ENCODE measurements at places on chromosomes 12 and 14. TPM values are rescaled to one million over a fixed set of nuclear protein-coding genes. Genes with fewer than 3 reads are reported as not detected.
A peak's percentile ranks its signal among the peaks of the same experiment; 100 is the strongest.

Gene TMPRSS12
- total RNA-seq, result not detected

Gene MMP19
- 0.89 TPM for total RNA-seq

Gene GPR84
- total RNA-seq, result 0.65 TPM

Gene IKZF4
- 14.9 TPM for total RNA-seq

Gene MUCL1
- total RNA-seq, result not detected

Gene HCAR2
- total RNA-seq, result not detected

Gene AP4S1
- 10.2 TPM for total RNA-seq

Gene CTSG
- not detected for total RNA-seq

Gene SPX
- total RNA-seq, result 0.11 TPM

Gene IGF1
- 1.6 TPM for total RNA-seq

Gene TAS2R7
- not detected for total RNA-seq

GRCh38 chr12:77724367-77724957, 106.2 kb upstream of the NAV3 start:
- H3K27me3 ChIP-seq, result no peaks in the 10 kb centered on the region
- no peaks in the 10 kb centered on the region for H3K36me3 ChIP-seq
- DNase-seq, result no peak
- no peaks in the 10 kb centered on the region for H3K4me1 ChIP-seq
- H3K27ac ChIP-seq, result no peak overlapping the region
- H3K4me3 ChIP-seq, result no peak overlapping the region

DNA sequence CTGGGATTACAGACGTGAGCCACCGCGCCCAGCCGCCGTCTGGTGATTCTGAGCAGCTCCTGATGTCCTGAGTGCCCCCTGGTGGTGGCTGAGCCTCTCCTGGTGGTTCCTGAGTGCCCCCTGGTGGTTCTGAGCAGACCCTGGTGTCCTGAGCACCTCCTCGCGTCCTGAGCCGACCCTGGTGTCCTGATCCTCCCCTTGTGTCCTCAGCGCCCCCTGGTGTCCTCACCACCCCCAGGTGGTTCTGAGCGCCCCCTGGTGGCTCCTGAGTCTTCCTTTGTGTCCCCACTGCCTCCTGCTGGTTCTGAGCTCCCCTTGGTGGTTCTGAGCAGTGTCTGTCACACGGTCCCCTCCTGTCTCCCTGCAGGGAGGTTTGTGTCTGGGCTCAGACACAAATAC, 1304.9 kb downstream of the TMEM121 start:
- no peaks in the 10 kb centered on the region for H3K36me3 ChIP-seq
- peak; percentile 72 for DNase-seq
- H3K4me3 ChIP-seq, result no peak overlapping the region
- H3K27me3 ChIP-seq, result peaks cover 25% of the 10 kb centered on the region

- no peaks in the 10 kb centered on the region for H3K27me3 ChIP-seq
- no peak for DNase-seq
- no peaks in the 10 kb centered on the region for H3K36me3 ChIP-seq
- no peaks in the 10 kb centered on the region for H3K4me1 ChIP-seq
- no peak overlapping the region for H3K27ac ChIP-seq
Observed at GRCh38 chr12:41362510-41362909, 174.4 kb downstream of the PDZRN4 start.

DNA sequence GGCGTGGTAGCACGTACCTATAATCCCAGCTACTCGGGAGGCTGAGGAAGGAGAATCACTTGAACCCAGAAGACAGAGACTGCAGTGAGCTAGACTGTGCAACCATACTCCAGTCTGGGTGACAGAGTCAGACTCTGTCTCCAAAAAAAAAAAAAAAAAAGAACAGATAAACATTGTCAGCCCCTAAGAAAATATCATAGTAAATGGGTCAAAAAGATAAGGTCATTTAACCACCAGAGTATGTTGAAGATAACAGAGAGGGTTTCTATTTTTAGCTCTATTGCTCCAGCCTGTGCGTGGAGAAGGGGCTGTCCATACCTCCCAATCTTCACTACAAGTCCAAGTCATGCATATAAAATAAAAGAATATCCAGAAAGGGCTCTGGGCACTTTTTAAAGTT, 15.4 kb downstream of the LGMN start:
- peaks cover 7% of the 10 kb centered on the region for H3K36me3 ChIP-seq
- H3K4me3 ChIP-seq, result no peak overlapping the region
- no peak for DNase-seq
- peaks cover 37% of the 10 kb centered on the region for H3K27me3 ChIP-seq
- H3K4me1 ChIP-seq, result peaks cover 17% of the 10 kb centered on the region

GRCh38 chr12:49034286-49034622, 15.7 kb upstream of the PRKAG1 start:
- H3K27me3 ChIP-seq, result no peaks in the 10 kb centered on the region
- no peak overlapping the region for H3K27ac ChIP-seq
- DNase-seq, result no peak
- H3K4me1 ChIP-seq, result no peaks in the 10 kb centered on the region

GRCh38 chr12:88634008-88634407, 53.7 kb upstream of the KITLG start:
- DNase-seq, result no peak
- H3K27ac ChIP-seq, result no peak overlapping the region
- no peaks in the 10 kb centered on the region for H3K4me1 ChIP-seq
- H3K27me3 ChIP-seq, result no peaks in the 10 kb centered on the region

DNA sequence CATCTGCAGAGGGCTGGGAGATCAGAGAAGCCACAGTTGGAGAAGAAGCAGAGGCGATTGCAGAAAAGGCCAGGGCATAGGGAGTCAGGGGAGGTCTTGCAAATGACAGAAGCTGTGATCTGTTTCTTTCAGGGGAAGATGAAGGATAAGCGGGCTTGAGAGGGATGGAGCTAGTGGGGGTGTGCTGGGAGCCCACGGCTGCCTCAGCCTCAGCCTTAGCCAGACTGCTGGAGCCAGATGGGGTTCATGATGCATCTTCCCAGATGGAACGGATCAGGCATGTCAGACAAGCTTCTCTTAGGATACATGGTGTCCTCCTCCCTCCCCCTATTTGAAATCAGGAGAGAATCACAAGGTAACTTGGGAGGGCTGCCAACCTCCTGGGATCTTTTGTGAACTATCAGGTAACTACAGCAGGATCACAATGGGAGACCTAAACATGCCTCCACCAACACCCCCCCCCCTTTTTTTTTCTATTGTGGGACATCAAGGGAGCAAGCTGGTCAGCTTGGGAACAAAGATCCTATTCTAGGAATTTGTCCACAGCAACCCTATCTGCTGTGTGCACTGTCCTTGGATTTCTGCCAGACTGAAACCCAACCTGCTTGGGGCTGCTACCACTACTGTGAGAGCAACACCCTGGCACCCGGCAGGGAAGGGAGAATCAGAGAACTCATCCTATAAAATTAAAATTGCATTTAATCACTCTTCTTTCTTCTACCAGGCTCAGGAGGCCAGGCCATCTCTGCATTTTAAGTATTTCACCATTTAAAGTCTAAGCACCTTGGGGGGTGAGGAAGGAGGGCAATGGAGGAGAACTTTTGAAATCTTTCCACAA, 10.7 kb upstream of the ATP2A2 start:
- DNase-seq, result no peak
- H3K4me3 ChIP-seq, result no peak overlapping the region
- no peaks in the 10 kb centered on the region for H3K36me3 ChIP-seq
- H3K27ac ChIP-seq, result no peak overlapping the region
- no peaks in the 10 kb centered on the region for H3K4me1 ChIP-seq

DNA sequence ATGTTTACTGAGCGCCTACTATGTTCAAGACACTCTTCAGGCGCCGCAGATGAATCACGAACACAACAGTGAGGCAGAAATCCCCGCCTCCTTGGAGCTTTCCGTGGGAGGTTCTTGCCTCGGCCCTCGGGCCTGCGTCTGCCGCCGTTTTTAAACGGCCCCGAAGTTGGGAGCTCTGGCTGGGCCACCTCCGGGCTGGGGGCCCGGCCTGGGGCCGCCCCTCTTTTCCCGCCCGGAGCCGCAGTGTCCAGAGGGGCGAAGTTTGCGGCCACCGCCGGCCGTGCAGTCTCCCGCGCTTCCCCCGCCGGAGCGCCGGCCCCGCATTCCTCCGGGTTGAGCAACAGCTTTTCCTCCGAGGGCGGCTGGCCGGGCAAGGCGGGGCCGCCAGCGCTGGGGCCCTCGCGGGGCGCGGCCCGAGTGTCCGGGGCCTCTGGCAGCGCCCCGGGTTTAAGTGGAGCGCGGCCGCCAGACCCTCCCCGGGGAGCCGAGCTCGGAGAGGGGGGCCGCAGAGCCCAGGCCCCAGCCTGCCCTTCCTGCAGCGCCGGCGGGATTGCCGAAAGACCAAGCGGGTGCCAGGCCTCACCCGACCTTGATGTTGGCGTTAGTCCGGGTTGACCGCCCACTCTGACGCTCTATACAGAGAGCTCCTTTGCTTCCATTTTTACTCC, 18.7 kb upstream of the CTDSP2 start:
- peak; percentile 56 for DNase-seq
- H3K36me3 ChIP-seq, result no peaks in the 10 kb centered on the region
- peaks cover 15% of the 10 kb centered on the region for H3K27me3 ChIP-seq
- peaks cover 8% of the 10 kb centered on the region for H3K4me1 ChIP-seq

- H3K4me3 ChIP-seq, result no peak overlapping the region
- H3K4me1 ChIP-seq, result no peaks in the 10 kb centered on the region
- no peak overlapping the region for H3K27ac ChIP-seq
- H3K36me3 ChIP-seq, result peaks cover 1% of the 10 kb centered on the region
- peaks cover 2% of the 10 kb centered on the region for H3K27me3 ChIP-seq
Observed at GRCh38 chr12:95396849-95397468, 77.0 kb upstream of the METAP2 start.

GRCh38 chr14:46048127-46048526, 603.5 kb downstream of the RPL10L start:
- no peaks in the 10 kb centered on the region for H3K36me3 ChIP-seq
- H3K27me3 ChIP-seq, result no peaks in the 10 kb centered on the region
- DNase-seq, result no peak
- H3K4me3 ChIP-seq, result no peak overlapping the region
- no peaks in the 10 kb centered on the region for H3K4me1 ChIP-seq

GRCh38 chr12:94260717-94261116, 112.3 kb downstream of the PLXNC1 start:
- DNase-seq, result no peak
- H3K27me3 ChIP-seq, result no peaks in the 10 kb centered on the region
- no peak overlapping the region for H3K4me3 ChIP-seq
- H3K36me3 ChIP-seq, result peaks cover 61% of the 10 kb centered on the region
- H3K4me1 ChIP-seq, result peaks cover 31% of the 10 kb centered on the region

GRCh38 chr12:89817501-89818226, 109.0 kb upstream of the ATP2B1 start:
- no peaks in the 10 kb centered on the region for H3K27me3 ChIP-seq
- no peaks in the 10 kb centered on the region for H3K4me1 ChIP-seq
- no peak for DNase-seq
- no peak overlapping the region for H3K27ac ChIP-seq

- no peak for DNase-seq
- peaks cover 5% of the 10 kb centered on the region for H3K36me3 ChIP-seq
- H3K27ac ChIP-seq, result no peak overlapping the region
- no peaks in the 10 kb centered on the region for H3K4me1 ChIP-seq
- H3K4me3 ChIP-seq, result no peak overlapping the region
- peaks cover 7% of the 10 kb centered on the region for H3K27me3 ChIP-seq
Observed at GRCh38 chr14:21791749-21792148, 118.1 kb upstream of the OR4E1 start.

DNA sequence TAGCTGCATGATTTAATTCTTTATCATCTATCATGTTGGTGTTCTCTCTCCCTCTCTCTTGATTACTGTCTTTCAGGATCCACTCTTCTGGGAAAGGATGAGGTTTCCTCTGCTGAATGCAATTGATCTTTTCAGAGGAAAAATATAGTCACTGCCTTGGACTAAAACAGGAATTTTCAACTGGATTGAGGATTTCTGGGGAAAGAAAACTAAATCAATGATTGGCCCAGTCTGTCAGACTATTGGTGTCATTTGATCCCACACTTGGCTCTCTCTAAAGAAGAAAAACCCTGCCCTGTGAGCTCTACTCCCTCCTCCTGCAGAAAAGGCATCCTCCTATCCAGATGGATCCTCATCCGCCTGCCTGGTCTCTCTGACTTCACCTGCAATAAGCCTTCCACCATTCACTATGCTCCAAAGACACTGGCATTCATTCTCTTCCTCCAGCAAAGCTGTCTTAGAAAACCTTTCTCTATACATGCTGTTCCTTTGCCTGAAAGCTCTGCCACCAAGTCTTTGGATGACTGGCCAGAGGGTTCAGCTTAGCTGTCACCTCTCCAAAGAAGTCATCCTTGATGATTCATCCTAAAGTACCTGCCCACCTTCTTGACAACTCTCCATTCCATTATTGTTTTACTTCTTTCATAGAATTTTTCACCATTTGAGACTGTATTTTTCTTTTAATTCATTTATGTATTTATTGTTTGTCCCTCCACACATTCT, 127.7 kb upstream of the CAND1 start:
- peaks cover 3% of the 10 kb centered on the region for H3K4me1 ChIP-seq
- peaks cover 2% of the 10 kb centered on the region for H3K36me3 ChIP-seq
- no peak for DNase-seq

DNA sequence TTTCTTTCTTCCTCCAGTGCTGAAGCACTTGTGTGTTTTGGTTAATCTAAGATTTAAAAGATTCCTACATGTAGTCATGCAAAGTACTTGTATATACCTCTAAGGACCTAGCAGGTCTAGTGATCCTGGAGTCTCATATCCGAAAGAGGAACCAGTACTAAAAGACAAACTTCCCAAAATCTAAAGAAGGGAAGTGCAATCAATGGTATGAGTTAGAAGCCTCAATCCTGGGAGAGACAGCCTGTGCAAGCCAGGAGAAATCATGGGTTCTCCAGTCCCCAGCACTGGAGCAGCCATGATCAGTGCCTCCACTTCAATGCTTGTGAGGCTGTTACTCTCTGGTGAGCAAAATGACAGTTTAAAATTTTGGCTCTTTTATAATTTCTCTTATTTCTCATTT, 277.4 kb downstream of the DAD1 start:
- DNase-seq, result no peak
- no peak overlapping the region for H3K27ac ChIP-seq
- H3K27me3 ChIP-seq, result no peaks in the 10 kb centered on the region
- no peak overlapping the region for H3K4me3 ChIP-seq

GRCh38 chr14:72826039-72826438, 67.9 kb downstream of the DPF3 start:
- H3K27me3 ChIP-seq, result peaks cover 23% of the 10 kb centered on the region
- H3K36me3 ChIP-seq, result peaks cover 11% of the 10 kb centered on the region
- H3K4me3 ChIP-seq, result no peak overlapping the region
- DNase-seq, result no peak
- H3K27ac ChIP-seq, result no peak overlapping the region

DNA sequence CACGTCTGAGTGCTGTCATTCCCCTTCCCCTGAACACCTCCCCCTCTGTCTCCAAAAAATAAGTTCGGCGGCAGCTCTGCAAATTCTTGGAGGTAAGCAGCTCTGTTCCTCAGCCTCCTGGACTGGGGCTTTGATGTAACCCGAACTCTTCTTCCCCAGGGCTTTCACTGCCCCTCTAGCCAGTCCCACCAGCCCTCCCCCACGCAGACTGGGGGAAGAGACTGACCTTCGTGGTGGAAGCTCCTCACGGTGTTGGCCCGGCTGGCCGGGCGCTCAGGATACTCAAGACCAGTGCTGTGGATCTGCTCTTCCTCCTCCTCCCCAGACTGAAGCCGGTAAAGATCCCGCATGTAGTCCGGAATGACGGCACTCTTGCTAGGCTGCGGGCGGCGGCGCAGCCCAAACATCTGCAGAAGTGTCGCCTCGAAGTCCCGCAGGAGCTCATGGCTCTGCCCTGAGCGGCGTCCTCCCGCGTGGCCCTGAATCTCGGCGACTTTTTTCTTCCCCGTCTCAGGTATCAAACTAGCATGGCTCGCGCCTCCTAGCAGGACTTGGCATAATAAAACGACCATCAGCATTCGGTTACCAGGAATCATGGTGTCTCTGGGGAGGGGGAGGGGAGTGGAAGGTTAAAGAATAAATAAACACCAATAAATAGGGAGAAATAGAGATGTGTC, 4.9 kb downstream of the BMP4 start:
- peaks cover 71% of the 10 kb centered on the region for H3K27me3 ChIP-seq
- no peak overlapping the region for H3K27ac ChIP-seq
- H3K4me3 ChIP-seq, result no peak overlapping the region
- H3K4me1 ChIP-seq, result peaks cover 24% of the 10 kb centered on the region
- no peaks in the 10 kb centered on the region for H3K36me3 ChIP-seq
- DNase-seq, result no peak
